Stimulated activated CD4-positive, alpha-beta T cell treated with anti-CD3 and anti-CD28 coated beads, Interleukin-15, amount 100 ng/mL, for 1 hour (primary cell): ENCODE measurements at places on chromosomes 11 and 22.

DNA sequence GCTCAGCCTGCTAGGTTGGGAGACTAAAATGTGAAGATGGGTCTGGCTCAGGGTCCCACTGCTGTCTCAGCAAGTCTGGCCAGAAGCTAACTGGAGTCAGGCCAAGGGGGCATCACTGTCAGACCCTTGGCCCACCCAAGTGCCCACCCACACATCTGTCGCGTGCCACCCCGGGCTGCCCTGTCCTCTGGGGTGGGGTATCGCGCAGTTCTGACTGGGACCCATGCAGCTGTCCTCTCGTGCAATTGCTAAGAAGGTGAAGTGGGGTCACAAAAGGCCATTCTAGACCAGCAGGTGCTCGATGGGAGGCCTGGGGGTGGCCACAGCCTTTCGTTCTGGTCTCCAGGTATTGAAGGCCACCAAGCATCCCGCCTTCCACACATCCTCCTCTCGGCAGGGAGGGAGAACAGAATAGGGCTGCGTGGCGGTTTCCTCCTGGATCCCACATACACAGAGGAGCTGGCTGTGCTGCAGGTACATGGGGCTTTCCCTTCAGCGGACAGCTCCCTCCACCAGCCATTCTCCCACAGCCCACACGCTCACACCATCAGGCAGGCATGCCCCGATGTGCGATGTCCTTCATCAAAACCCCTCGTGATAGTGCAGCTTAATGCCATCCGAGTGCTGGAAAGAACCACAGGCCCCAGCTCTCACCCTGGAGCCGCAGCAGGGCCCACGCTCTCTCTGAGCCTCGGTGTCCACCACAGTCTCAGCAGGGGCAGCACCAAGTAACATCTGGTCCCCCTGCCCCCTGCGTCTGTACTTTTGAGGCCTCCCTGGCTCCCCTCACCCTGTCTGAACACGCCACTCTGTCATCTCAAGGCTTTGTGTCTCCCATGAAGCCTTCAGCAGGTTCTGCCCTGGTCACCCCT, 37.6 kb downstream of the SHANK2 start:
- DNase-seq: no peak

DNA sequence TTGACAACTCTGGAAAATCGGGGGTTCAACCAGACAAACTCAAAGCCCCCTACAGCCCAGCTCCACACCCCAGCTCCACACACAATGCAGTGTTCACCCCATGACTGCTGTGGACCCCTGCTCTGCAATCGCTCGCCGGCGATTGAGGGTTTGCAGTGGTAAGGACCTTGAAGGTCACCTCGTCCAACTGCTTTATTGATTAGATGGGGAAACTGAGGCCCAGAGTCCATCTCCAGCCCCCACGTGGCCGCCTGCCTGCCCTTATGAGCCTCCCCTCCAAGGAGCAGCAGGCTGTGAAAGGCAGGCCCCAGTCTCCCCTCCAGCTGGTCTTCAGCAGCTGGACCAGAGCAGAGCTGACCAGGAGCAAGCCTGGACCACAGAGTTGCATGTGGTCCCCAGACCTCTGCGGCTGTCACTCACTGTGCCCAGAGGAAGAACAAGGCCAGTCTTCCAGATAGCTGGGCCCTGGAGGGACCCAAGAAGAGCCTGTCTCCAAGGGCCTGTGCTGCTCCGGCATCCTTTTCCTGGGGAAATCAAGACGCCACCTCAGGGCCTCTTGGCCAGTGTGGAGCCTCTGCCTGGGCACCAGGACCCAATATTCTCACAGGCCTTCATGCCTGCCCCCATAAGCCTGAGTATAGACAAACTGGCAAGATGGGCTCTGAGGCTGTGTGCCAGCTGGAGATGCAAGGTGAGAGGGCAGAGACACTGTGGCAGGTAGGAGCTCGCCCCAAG, 8.8 kb upstream of the LINC01488 start:
- DNase-seq: no peak

DNA sequence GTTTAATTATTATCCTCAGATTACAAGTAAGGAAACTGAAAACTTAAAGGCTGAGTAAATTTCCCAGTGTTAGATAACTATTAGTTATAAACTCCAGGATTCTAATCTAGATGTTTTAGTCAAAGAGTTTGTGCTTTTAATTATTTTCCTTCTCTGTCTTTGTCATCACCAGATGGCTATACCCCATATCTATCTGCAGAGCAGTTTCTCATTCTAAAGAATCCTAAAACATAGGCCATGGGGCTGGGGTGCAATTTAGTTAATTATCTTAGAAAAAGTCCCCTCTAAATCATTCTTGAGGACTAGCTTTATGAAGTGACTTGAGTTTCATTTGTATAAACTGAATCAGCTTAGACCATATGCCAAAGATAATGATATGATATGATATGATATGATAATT, 556.3 kb upstream of the ANO5 start:
- DNase-seq: no peak

GRCh38 chr22:19179497-19180048, 1.0 kb upstream of the SLC25A1 start:
- no peak for DNase-seq
